ENCODE measurements at places on chromosomes 3 and 15.

GRCh38 chr3:38552364-38552763 is 56.2 kb downstream of the EXOG start:
- no peak for DNase-seq

DNA sequence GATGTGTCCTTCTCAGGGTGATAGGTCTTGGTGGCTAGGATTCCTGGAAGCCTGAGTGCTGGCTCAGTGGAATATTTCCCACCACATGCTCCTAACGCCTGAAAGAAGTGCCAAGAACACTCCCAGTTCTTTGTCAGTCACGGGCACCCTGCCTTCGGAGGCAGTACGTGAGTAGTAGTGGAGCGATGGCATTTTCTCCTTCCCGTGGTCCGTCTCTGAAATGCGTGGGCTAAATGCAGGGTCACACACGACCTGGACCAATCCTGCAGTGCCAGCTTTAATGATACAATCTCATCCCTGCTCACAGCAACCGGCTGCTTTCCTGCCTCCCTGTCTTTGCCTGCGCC is 14.5 kb downstream of the H1-8 start:
- DNase-seq, result no peak

DNA sequence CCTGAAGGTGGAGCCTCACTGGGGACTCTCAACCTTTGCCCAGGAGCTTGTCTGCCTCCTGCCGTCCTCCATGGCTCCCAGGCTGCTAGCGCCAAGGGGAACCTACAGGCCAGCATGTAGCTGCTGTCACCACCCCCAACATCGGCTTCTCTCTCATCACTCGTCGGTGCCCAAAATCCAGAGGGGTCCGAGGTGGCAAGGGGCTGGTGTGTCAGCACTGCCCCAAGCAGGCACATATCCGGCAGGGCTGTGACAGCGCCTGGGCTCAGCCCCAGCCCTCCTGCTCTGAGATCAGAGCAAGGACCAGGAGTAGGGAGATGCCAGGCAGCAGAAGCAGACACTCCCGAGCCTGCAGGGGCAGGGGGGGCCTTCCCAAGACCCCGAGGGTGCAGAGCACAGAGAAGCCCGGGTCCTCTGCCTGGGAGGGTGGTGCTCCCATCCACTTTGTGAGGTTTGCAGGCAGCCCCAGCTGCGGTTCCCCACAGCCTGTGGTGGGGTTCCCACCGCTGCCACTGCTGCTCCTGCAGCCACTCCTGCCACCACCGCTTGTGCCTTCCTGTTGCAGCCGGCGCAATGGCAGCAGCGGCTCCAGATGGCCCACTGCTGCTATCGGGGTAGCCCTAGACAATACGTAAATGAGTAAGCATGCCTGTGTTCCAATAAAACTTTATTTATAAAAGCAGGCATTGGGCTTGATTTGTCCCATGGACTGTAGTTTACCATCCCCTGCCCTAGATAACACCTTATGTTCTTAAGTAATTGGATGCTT is 451.0 kb downstream of the EPHA6 start:
- DNase-seq, result no peak

GRCh38 chr3:197736010-197736490 is 654 bp downstream of the RUBCN start:
- no peak for DNase-seq

DNA sequence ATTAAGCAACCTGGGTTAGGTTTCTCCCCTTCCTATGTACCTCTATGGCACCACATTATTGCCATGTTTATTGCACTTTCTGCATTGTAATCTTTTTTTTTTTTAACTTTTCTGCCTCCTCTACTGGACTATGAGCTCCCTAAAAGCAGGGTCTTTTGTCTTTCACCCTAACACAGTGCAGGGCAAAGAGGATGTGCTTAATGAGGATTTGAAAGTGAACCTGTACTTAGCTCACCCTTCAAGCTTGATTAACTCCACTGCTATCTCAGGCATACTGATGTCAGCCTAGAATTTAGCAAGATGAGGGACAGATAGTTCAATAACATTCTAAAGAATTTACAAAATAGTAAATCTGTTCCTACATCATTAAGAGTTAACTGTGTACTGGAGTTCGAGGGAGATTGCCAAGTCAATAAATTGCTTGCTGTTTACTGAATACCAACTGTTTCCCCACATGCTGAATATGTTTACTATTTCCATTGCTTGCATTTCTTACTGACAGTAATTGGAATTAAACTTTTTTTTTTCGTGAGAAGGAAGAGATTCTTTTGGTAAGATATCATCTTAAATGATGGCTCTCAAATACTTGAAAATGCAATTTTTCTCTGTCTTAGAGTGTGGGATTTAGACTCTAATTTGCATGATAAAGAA is 15.7 kb upstream of the PPARG start:
- no peak for DNase-seq

DNA sequence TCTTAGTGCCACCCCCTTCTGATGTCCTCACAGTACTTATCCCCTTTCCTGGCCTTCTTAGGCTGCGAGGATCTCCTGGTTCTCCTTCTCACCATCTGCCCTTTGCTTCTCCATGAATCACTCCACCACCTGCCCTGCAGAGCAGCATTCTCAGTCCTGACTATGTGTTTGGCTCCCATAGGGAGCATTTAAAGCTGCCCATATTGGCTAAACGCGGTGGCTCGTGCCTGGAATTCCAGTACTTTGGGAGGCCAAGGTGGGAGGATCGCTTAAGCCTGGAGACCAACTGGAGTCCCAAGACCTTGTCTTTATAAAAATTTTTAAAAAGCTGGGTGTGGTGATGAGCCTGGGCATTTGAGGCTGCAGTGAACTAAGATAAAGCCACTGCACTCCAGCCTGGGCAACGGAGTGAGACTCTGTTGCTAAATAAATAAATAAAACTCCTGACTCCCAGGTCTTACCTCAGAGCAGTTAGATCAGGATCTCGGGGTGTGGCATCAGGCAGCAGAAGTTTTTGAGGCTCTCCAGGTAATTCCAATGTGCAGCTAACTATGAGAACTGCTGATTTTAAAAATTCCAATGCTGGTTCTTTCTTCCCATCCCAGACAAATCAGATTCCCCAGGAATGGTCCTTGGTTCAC is 36.2 kb upstream of the TLE3 start:
- no peak for DNase-seq

DNA sequence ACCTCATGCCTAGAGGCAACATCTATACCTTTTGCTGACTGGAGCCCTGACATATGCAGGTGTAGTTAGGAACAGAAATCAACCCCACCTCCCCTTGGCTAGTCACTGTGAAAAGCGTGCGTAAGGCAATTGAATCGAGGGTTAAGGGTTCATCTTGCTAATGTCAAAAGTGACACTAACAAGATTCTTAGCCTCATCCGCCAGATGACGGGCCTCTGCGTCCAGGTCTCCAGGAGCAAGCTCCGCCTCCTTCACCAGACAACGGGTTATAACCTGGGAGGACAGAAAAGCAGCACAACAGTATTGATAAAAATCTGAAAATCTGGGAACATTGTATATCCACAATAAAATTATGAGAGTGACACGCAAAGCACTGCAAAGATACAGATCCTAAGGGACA is 4.7 kb downstream of the SELENOS start:
- DNase-seq, result no peak

Data from esophagus squamous epithelium (tissue), 5 donors.